ENCODE measurements at places on chromosomes 5 and 9.

DNA sequence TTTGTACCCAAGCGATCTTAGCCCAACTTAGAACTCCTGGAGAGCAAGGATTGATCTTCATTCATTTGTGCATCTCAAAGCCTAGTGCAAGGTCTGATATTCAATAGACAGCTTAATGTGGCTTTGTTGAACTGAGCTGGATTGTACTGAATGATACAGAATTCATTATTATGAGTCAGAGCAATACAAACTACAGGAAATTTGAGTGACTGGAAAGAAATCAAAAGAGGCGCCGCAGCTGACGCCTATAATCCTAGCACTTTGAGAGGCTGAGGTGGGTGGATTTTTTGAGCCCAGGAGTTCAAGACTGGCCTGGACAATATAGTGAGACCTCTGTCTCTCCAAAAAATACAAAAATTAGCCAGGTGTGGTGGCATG lies 58.6 kb downstream of the ENC1 start:
- no peak for DNase-seq

GRCh38 chr9:92097997-92098482 lies 17.2 kb downstream of the SPTLC1 start:
- DNase-seq: peak; percentile 12

DNA sequence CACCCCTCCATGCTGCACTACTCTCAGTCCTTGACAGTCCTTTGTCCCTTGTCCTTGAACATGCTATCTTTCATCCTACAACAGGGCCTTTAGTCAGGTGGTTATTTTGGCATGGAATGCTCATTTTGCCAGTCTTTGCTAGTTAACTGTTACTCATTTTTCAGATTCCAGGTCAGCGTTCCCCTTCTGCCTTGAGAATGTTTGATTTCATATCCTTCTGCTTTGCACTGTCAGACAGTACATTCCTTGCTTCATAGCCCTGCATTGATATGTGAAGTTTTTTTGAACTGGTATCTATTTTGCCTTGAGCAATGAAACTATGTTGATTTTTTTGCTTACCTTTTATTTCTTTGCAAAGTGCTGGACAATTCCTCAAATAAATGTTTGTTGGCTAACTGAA lies 638.2 kb upstream of the SEMA6A start:
- DNase-seq: no peak

DNA sequence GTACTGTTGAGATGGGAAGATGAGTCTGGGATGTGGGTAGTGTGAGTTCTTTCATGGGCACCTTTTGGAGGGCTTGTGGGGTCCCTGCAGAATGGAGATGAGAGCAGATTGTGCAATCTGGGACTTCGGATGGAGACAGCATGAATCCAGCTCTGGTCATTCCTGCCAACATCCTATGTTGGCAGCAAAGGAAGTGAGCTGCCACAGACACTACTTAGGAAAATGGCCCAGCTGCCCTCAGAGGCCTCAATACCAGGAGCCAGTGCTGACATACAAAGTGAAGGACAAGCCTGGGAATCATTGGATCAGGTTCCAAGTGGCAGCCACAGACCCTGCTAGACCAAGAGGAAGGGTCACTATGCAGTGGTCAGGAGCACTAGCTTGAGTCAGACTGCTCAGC lies 402.8 kb downstream of the CDK5RAP2 start:
- no peak for DNase-seq

DNA sequence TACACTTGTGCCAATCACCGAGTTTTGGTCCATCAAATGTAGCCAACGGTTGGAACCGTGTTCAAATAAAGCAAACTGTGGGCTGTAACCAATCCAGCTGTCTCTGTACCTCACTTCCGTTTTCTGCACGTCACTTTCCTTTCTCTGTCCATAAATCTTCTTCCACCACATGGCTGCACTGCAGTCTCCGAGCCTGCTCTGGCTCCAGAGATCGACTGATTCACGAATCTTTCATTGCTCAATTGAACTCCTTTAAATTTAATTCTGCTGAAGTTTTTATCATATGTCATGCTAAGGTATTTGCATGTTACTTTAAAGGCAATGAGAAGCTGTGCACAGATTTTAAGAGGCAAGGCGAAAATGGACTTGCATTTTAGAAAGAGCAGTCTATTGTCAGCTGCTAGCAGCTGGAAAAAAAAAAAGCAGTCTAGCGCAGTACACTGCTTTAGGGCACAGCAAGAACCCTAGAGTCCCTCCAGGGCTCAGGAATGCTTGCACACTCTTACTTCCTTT lies 13.2 kb downstream of the TTC39B start:
- DNase-seq: no peak

- DNase-seq: no peak
These were observed 647.2 kb downstream of the BNC2 start for GRCh38 chr9:16223074-16223871.

GRCh38 chr9:71672573-71672972 lies 95.7 kb downstream of the CEMIP2 start:
- no peak for DNase-seq

DNA sequence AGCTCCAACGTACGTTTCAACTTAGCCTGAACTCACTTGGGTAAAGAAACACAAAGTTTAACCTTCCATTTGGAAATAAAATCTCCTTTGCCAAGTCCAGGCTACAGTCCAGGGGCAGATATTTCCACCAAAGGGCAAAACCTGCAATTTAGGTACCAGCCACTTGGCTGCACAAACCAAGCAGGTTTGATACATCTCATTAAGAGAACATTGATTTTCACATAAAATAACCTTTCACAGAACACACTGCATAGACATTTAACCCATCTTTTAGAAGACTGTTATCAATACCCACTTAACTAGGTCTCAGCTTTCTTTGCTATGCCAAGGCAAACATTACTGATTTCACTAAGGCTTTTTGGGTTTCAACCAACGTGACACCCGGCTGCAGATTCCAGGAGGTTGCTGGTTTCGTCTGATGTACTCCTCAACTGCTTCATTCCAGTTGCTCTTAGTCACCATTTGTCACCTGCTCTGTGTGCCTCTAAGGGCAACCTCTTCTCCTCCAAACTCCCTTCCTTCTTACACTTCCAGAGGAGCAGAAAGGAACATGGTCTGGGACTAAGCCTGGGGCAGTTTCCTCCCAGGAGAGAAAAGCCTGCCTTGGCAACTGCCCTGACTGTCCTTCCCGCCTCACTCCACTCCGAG lies 67.1 kb downstream of the EPB41L4B start:
- DNase-seq: no peak

GRCh38 chr9:77946969-77947620 lies 84.5 kb downstream of the GNAQ start:
- DNase-seq: no peak

GRCh38 chr5:87754009-87754757 lies 341.5 kb upstream of the CCNH start:
- DNase-seq: no peak

DNA sequence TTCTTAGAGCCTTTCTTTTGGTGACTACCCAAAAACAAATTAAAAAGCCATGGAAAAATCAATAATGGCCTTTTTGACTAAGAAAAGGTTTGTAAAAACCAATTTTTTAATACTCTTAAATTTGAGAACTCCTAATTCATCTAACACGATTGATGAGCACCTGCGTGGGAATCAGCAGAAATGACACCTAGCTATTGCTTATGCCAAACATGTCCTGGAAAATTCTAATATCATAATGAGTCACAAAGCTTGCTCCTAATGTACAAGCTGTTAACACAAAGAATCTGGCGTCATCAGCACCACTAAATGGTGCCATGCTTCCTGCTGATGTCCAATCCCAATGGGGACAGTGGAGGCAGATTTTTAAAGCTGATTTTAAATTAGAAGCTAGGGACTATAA lies 146.2 kb upstream of the LRRTM2 start:
- no peak for DNase-seq

- no peak for DNase-seq
These were observed 122.2 kb downstream of the LHX2 start for GRCh38 chr9:124133727-124134126.

- no peak for DNase-seq
These were observed 7.8 kb downstream of the XRCC4 start for GRCh38 chr5:83085106-83085505.

GRCh38 chr5:4765411-4765810 lies 374.7 kb upstream of the ADAMTS16 start:
- DNase-seq: no peak

DNA sequence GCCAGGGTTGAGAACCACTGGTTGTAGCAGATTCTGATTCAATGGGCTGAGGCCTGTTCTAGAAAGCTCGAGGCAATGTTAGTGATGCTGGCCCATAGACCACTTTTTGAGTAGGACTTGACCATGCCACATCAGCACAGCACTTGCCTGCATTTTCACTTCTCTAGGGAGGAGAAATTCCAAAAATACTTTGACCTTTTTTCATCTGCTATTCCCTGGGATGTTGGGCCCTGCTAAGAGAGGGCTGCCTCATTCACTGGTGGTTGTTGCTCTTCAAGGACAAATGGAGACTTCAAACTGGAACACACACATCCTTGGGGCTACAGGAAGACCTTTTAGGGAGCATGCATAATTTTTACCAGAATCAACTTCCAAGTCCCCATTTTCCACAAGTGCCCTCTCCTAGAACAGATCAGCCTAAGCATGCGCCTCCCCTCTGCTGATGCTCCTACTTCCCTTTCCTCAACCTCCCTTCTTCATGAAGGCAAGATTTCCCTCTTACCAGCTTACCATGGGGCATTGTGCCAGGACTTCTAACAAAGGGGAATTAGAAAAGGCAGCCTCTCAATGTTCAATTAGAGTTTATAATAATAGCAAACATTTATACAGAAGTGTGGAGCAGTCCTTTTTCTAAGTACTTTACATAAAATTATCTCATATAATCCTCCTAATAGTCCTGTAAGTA lies 12.7 kb upstream of the TGFBI start:
- no peak for DNase-seq

DNA sequence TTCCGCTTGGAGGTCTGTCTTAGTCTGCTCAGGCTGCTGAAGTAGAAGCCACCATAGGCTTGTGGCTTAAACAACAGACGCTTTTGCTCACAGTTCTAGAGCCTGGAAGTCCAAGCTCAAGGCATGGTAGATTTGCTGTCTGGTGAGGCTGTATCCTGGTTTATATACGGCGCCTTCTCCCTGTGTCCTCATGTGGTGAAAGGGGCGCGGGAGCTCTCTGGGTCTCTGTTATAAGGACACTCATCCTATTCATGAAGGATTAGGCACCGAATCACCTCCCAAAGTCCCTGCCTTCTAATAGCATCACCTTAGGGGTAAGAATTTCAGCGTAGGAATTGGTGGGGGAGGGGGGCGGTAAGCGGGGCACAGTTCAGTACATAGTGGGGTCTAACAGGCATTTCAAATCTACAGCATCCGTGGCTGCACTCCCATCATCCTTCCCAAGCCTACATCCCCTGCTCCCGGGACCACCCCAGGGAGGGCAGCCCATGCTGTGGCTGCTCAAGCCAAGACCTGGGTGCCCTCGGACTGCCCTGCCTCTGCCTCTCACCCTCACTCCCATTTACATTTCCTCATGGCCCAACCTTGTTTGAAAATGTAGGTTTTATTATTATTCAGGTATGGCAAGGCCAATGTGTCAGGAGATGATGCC lies 15.1 kb upstream of the LPCAT1 start:
- DNase-seq: no peak
